ENCODE measurements at places on chromosomes 7 and 10. TPM values are rescaled to one million over a fixed set of nuclear protein-coding genes. Genes with fewer than 3 reads are reported as not detected.

DNA sequence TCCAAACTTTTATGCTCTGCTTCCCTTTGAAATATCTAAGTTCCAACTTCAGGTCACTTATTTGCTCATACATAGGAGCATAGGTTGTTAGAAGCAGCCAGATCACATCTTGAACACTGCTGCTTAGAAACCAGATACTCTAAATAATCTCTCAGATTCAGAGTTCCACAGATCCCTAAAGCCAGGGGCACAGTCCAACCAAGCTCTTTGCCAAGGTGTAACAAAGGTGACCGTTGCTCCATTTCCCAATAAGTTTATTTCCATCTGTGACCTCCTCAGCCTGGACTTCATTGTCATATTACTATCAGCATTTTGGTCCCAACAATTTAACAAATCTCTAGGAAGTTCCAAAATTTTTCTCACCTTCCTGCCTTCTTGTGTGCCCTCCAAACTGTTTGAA, 52.8 kb downstream of the TRIM24 start:
- no peaks in the 10 kb centered on the region for H3K27me3 ChIP-seq
- H3K4me1 ChIP-seq = no peaks in the 10 kb centered on the region
- no peak for DNase-seq
- H3K36me3 ChIP-seq = no peaks in the 10 kb centered on the region
- H3K4me3 ChIP-seq = no peak overlapping the region

- no peaks in the 10 kb centered on the region for H3K27me3 ChIP-seq
- H3K4me3 ChIP-seq = no peak overlapping the region
- DNase-seq = no peak
These were observed 53.8 kb upstream of the INHBA start for GRCh38 chr7:41756650-41757182.

DNA sequence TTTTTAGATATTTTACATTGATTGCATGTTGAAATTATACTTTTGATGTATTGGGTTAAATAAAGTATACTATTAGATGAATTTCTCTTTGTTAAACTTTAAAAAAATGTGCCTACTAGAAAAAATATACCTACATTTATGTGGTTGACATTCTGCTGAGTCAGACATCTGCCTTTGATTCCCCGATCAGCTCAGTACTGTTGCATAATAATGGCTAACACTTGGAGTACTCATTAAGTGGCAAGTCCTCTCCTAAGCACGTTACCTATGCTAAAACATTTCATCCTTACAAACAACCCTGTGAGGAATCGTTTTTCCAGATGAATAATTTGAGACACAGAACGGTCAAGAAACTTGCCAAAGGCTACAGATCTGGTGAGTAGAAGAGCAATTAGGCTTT, 14.0 kb upstream of the SEM1 start:
- H3K36me3 ChIP-seq = no peaks in the 10 kb centered on the region
- H3K27ac ChIP-seq = no peak overlapping the region
- H3K4me1 ChIP-seq = no peaks in the 10 kb centered on the region
- no peak for DNase-seq
- H3K27me3 ChIP-seq = no peaks in the 10 kb centered on the region
- H3K4me3 ChIP-seq = no peak overlapping the region

- H3K27me3 ChIP-seq = no peaks in the 10 kb centered on the region
- peaks cover 9% of the 10 kb centered on the region for H3K4me1 ChIP-seq
- H3K36me3 ChIP-seq = no peaks in the 10 kb centered on the region
These were observed 1.0 kb upstream of the CBLL1 start for GRCh38 chr7:107742678-107743566.

DNA sequence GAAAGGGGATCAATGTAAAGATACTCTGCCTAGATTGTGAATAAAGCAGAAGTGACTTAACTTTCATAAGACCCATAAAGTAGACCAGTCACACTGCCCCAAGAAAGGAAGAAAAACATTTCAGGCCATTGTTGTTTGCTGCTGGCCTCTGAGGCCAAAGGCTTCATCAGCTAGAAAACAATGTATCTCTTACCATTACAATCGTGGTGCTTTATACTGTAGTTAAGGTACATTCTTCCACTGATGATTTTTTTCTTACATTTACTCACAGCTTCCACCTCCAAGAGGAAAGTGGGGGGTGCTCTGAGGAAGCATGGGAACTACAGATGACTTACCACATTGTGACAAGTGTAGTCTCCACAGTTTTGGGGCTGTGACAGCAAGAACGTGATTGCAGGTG, 68.6 kb downstream of the NRG3 start:
- H3K36me3 ChIP-seq = no peaks in the 10 kb centered on the region
- no peak for DNase-seq
- no peaks in the 10 kb centered on the region for H3K27me3 ChIP-seq

DNA sequence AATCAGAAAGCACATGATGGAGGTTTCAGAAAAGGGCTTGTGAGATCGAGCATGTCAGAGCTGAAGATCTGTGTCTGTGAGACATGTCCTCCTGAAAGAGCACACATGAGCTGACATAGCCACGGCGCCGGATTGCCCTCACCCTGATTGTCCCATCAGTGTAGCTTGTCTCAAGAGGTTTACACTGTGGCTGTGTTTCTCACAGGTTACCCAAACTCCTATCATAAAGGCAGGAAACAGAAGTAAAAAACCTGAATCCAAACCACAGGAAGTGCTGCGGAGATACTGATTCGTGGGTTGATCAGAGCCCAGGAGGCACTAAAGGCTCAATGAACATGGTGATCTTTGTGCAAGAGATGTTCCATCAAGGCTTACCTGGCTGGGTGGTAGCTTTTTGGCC, 3.9 kb upstream of the ATP6V0E2 start:
- no peak overlapping the region for H3K4me3 ChIP-seq
- DNase-seq = no peak
- H3K27me3 ChIP-seq = no peaks in the 10 kb centered on the region
- H3K4me1 ChIP-seq = peaks cover 4% of the 10 kb centered on the region
- no peak overlapping the region for H3K27ac ChIP-seq

GRCh38 chr10:80271416-80271815, 18.0 kb downstream of the MAT1A start:
- no peak overlapping the region for H3K4me3 ChIP-seq
- no peak for DNase-seq
- H3K27me3 ChIP-seq = no peaks in the 10 kb centered on the region
- H3K27ac ChIP-seq = no peak overlapping the region
- H3K4me1 ChIP-seq = no peaks in the 10 kb centered on the region

DNA sequence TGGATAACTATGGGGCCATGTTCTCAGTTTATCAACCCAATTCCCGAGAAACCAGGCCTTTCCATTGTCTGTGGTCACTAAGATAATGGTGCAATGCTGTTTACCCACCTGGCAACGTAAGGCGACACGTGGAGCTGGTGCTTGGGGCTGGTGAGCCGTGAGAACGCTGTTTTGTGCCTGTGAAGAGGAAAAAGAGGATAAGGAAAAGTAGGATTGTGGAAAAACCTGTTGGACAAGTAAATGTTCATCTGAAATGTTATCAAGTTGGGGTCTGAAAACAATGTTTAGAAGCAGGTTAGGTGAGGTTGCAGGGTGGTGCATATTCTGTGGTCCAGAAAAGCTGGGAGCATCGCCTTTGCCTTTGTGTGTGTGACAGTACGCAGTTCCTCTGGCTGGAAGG, 88.5 kb downstream of the PPP1R17 start:
- no peak overlapping the region for H3K4me3 ChIP-seq
- no peaks in the 10 kb centered on the region for H3K27me3 ChIP-seq
- DNase-seq = no peak
- no peaks in the 10 kb centered on the region for H3K36me3 ChIP-seq

- no peak for DNase-seq
- no peaks in the 10 kb centered on the region for H3K27me3 ChIP-seq
- no peaks in the 10 kb centered on the region for H3K4me1 ChIP-seq
- no peak overlapping the region for H3K4me3 ChIP-seq
- H3K36me3 ChIP-seq = no peaks in the 10 kb centered on the region
- no peak overlapping the region for H3K27ac ChIP-seq
These were observed 208.0 kb upstream of the C7orf33 start for GRCh38 chr7:148382596-148382995.

DNA sequence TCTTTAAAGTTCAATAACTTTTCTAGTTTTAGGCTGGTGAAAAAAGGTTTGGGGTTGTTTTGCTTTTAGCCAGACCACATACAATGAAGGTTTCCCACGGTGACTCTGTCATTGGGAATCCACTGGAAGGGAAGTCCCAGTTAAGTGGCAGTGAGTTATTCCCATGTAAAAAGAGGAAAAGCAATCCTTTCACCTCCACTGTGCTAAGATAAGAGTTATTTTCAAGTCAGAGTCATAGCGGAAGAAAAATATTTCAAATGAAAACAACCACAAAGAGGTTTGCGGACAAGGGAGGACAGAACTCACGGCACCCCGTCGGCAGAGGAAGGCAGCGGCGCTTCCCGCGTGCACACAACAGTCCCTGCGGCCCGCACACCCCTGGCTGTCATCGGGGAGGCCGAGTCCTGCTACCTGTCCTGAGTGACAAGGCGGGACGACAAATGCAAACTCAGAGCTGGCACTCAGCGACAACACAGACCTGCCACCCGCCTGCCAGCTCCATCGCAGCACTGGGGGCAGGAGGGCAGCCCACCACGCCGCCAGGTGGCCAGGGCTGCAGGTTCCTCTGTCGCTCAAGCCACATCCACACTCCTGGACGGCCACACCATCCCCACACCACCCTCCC, 9.3 kb upstream of the PAPOLB start:
- no peaks in the 10 kb centered on the region for H3K36me3 ChIP-seq
- H3K4me1 ChIP-seq = no peaks in the 10 kb centered on the region
- DNase-seq = no peak
- H3K27ac ChIP-seq = no peak overlapping the region
- H3K4me3 ChIP-seq = no peak overlapping the region

DNA sequence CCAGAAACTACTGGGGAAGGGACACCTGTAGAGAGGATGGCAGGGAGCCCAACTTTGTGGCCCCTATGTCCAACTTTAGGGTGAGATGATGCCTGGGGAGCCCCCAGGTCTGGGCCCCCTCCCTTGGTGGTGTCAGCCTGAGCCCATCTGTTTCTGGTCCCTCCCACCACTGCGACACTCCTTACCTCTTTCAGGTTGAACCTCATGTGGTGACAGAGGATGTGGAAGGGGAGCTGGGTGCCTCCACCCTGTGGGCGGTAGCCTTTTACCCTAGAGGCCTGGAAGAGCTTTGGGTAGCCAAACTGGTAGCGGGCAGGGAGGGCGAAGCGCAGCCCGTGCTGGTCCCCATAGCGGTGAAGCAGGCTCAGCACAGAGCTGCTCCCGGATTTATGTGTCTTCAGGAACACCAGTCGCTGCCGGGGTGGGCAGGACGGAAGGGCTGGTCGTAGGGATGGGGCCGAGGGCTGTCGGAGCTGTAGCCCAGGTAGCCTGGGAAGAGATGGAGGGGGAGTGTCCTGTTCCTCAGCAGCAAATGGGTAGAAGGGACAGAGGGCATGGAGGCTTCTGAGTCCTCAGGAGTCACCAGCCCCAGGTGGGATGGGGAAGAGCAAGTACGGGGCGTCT, 2.0 kb downstream of the GAL3ST4 start:
- DNase-seq = no peak
- no peak overlapping the region for H3K27ac ChIP-seq
- H3K27me3 ChIP-seq = no peaks in the 10 kb centered on the region
- no peaks in the 10 kb centered on the region for H3K36me3 ChIP-seq
- H3K4me1 ChIP-seq = peaks cover 5% of the 10 kb centered on the region
- H3K4me3 ChIP-seq = no peak overlapping the region

GRCh38 chr7:96436880-96437279, 115.0 kb upstream of the SLC25A13 start:
- no peak overlapping the region for H3K4me3 ChIP-seq
- no peaks in the 10 kb centered on the region for H3K27me3 ChIP-seq
- H3K27ac ChIP-seq = no peak overlapping the region

SMKR1 gene
- 1.7 TPM for total RNA-seq

MRC1 gene
- total RNA-seq = 14.9 TPM

SPDYE8 gene
- not detected for total RNA-seq

CALCR gene
- total RNA-seq = not detected
